Peyer's patch (tissue), 4 donors: ENCODE measurements at places on chromosomes 1 and 21. TPM values are rescaled to one million over a fixed set of nuclear protein-coding genes. Genes with fewer than 3 reads are reported as not detected.

GRCh38 chr1:5658340-5659316, 333.6 kb downstream of the NPHP4 start:
- no peak for DNase-seq
- H3K4me3 ChIP-seq = no peak overlapping the region
- H3K27ac ChIP-seq = no peak overlapping the region
- H3K27me3 ChIP-seq = no peaks in the 10 kb centered on the region

DNA sequence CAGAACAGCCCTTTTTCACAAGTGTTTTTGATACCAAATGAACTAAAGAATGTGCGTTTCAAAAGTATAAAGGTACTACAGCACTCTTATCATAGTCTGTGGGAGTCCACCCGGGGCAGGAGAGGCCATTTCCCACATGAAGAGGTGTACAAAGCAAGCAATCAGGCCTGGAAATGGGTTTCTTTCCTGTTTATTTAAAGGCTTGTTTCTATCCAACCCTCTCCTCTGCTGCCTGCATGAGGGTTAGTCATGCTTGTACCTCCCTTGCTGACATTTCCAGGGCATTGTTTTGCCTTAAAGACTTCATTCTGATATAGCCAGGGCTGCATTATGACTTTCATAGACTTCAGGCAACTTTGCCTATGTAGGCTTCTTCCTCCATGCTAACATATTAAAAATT, 11.6 kb downstream of the SELP start:
- H3K27ac ChIP-seq = no peak overlapping the region
- H3K27me3 ChIP-seq = no peaks in the 10 kb centered on the region
- no peak for DNase-seq
- H3K4me1 ChIP-seq = no peaks in the 10 kb centered on the region

- no peaks in the 10 kb centered on the region for H3K4me1 ChIP-seq
- no peak overlapping the region for H3K4me3 ChIP-seq
- H3K27ac ChIP-seq = no peak overlapping the region
- no peaks in the 10 kb centered on the region for H3K27me3 ChIP-seq
- no peaks in the 10 kb centered on the region for H3K36me3 ChIP-seq
These were observed 22.2 kb upstream of the KIF1B start for GRCh38 chr1:10188133-10188650.

DNA sequence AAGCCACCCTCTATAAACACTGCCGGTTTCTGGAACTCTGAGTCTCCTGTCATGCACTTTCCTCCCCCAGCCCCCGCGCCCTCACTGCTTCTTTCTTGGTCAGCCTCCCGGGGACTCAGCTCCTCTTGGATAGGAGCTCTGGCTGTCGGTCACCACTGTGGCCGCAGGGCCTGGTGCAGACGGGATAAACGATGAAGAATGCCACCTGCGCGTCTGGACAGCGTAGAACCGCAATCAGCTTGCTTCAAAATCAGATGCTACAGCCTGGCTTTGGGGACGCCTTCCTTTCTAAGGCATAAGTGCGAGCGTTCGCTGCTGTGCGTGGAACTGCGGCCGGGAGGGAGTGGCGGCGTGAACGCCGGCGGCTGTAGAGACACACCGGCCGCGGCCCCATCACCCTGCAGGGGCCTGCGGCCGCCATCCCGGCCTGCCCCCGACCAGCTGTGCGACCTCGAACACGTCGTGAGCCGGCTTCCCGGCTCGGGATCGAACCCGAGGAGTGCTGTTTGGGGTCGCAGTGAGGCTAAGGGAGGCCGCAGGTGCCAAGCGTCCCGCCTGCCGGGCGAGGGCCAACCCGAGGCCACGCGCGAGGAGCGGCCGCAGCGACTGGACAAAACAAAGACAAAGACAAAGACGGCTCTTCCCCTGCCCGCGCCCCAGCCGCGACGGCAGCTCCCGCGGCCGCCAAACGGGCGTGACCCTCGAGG, 688 bp downstream of the PTTG1IP start:
- peak overlapping the region; percentile 96 for H3K27ac ChIP-seq
- H3K36me3 ChIP-seq = no peaks in the 10 kb centered on the region

TRAF3IP3 gene
- 8.1 TPM for total RNA-seq

EPHB2 gene
- 50.4 TPM for total RNA-seq

SYCP1 gene
- not detected for total RNA-seq

RXFP4 gene
- 2.3 TPM for total RNA-seq
